ENCODE measurements at places on chromosomes 2 and 18. TPM values are rescaled to one million over a fixed set of nuclear protein-coding genes. Genes with fewer than 3 reads are reported as not detected.

- DNase-seq: no peak
These were observed 25.7 kb upstream of the ACAA2 start for GRCh38 chr18:49839012-49839411.

Gene CNRIP1
- 1.2 TPM for total RNA-seq

Gene CARF
- total RNA-seq: 4.6 TPM

Gene CRYGC
- total RNA-seq: not detected

- no peak for DNase-seq
These were observed 398.8 kb upstream of the TRIB2 start for GRCh38 chr2:12317814-12318426.
